ENCODE measurements at places on chromosomes 3 and 15.

DNA sequence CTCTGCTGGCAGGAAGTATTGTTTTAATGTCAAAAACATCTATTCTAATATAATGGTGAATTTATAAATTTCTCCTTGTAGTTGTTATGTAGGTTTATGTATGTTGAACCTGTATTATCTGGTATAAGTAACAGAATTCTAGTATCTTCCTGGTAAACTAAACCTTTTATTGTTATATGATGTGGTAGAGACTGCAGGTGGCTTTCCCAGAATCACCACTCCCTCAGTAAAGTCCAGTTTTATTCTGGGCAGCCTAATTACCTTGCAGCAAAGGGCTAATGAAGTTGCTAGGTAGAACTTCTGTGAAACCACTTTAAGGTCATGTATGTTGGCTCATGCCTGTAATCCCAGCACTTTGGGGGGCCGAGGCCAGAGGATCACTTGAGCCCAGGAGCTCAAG lies 15.6 kb downstream of the CSNK1G1 start:
- DNase-seq: no peak

GRCh38 chr3:58073301-58074108 lies 65.3 kb downstream of the FLNB start:
- peak; percentile 46 for DNase-seq

DNA sequence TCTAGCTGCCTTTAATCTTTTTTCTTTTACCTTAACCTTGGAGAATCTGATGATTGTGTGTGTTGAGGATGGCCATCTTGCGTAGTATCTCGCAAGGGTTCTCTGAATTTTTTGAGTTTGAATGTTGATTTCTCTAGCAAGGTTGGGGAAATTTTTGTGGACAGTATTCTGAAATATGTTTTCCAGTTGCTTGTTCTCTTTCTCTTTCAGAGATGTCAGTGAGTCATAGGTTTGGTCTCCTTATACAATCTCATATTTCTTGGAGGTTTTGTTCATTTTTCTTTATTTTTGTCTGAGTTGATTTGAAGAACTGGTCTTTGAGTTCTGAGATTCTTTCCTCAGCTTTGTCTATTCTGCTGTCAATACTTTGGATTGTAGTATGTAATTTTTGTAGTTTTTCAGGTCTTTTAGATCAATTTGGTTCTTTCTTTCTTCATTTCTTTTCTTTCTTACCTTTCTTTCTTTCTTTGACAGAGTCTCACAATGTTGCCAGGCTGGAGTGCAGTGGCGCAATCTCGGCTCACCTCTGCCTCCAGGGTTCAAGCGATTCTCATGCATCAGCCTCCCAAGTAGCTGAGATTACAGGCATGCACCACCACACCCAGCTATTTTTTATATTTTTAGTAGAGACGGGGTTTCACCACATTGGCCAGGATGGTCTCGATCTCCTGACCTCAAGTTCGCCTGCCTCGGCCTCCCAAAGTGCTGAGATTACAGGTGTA lies 366.4 kb upstream of the RASGRP1 start:
- DNase-seq: peak; percentile 72

GRCh38 chr15:78390826-78391225 lies 47.2 kb upstream of the IREB2 start:
- peak; percentile 61 for DNase-seq

DNA sequence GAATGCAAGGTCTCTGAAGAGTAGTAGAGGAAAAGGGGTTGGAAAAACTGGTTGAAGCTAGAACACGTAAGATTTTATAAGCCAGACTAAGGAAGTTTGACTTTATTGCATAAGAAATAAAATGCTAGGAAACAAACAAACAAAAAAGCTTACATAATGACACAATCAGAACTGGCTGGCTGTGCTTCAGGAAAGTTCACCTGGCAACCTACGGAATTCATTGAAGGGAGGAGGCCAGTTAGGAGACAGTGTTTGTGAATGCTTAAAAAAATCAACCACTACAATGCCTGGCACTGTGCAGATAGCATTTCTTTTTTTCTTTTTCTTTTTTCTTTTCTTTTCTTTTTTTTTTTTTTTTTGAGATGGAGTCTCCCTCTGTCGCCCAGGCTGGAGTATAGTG lies 1.9 kb upstream of the ICE2 start:
- DNase-seq: no peak

DNA sequence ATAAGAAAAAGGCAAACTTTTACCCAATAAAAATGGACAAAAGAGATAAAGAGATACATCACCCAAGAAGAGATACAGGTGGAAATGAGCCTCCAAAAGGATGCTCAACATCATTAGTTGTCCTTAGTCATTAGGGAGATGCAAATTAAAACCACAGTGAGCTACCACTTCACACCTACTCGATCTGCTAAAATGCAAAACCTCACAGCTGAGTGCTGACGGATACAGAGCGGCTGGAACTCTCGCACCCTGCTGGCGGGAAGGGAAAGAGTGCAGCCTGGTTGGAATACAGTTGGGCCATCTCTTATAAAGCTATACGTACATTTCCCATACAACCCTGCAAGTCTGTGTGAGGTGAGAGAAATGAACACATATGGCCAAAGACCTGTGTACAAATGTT lies 78.5 kb upstream of the PRR20G start:
- DNase-seq: no peak

GRCh38 chr3:127689266-127689860 lies 16.6 kb downstream of the ABTB1 start:
- DNase-seq: no peak

- no peak for DNase-seq
Measured at GRCh38 chr3:8077126-8077525, 424.5 kb upstream of the LMCD1 start.

GRCh38 chr3:8555725-8556472 lies 54.3 kb downstream of the LMCD1 start:
- DNase-seq: no peak

DNA sequence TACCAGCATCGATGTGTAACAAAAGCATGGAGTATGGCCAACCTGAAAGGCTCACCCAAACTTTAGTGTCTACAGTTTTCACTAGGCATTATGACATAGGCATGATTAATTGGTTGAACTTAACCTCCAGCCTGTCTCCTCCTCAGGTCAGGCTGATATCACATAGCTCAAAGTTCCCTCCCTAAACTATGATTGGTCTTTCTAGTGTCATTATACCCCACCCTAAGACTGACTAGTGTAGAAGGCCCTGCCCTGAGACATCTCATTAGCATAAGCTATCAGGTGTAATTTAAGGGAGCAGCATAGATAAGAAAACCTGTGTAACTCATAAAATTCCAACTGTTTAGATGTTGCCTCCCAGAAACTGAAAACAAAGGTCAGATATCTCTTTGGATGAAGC lies 195.2 kb downstream of the ALCAM start:
- DNase-seq: no peak

DNA sequence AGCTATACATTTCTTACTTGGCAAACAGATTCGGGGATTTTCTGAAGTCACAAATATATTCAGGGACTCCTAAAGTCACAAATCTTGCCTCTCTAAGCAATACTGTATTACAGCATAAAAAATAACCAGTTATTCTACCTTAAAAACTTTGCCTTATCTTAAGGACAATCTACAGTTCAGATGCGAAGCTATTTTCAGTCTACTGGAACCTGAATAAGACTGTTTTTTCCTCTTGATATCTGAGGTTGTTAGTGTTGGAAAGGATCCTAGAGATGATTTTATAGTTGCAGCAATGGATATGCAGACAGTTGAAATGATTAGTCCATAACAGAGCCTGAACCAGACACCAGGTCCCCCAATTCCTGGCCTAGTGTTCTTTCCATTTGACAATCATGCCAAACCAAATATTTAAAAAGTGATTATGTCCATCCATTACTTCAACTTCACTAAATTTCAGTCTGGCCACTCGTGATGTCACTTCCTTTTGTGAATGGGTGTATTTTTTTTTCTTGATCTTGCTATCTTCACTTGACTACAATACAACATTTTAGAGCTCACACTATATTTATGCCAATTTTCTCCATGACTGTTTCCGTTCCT lies 1.8 kb downstream of the HDGFL3 start:
- DNase-seq: peak; percentile 71

Data from fibroblast of skin of scalp (primary cell).